ENCODE measurements at places on chromosomes 12 and 14.

- peak; percentile 76 for DNase-seq
Measured at GRCh38 chr12:95548056-95548538, 3.2 kb downstream of the USP44 start.

DNA sequence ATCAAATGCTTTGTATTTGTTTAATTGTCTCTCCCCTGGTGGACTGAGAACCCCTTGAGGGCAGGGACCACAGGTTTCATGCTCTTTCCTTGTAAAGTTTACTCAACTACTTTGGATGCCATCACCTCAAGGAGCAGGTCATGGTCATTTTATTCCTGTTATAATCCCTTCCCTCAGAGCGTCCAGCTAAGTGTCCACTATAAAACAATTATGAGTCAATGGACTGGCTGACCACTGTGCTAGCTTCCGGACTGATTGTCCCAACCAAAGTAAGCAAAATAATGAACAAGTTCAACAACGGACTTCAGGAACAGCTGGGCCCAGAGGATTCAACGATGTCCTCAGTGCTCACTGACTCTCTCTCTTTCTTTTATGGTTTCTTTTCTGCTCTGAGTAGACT lies 18.2 kb downstream of the AK7 start:
- DNase-seq, result no peak

GRCh38 chr14:101791919-101792572 lies 30.5 kb downstream of the PPP2R5C start:
- no peak for DNase-seq

DNA sequence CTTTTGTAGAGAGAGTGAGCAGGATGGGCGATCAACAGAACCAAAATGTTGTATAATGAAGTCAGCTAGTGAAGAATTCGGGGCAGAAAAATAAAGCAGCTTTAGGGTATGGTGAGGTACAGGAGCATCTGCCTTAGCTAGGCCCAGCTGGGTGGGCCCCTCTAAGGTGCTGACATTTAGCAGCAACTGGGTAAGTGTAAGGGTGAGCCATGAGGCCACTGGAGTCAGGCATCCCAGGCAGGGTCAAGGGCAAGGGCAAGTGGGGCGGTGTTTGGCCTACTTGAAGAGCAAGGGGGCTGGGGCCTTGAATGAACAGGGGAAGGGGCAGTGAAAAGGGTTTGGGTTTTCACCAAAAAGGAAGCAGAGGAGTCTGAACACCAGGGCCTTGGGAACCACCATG lies 583.6 kb downstream of the BCL11B start:
- no peak for DNase-seq

DNA sequence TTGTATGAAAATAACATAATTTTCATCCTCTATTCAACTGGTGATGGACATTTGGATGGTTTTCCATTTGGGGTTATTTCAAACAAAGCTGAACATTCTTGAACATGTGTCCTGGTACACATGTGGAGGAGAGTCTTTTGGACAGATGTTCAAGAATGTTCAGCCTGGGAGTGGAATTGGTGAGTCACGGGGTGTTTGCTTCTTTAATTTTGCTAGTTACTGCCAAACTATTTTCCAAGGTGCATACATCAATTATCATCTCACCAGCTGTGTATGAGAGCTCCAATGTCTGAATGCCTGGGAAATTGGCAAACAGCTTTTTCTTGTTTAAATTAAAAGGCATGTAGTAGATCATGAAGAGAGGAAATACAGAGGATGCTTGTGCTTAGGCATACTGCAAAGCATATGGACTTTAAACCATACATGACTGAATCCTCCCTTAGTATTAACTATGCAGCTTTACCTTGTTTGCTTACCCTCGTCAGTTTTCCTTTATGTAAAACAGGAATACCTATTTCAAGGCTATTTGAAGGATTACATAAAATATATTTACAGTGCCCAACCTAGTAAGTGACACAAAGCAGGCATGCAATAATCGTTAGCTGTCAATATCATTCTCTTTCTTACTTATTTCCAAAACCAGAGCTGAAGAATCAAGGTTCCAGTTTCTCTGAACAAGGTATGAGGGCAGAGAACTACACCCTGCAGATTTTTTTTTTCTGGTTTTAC lies 152.1 kb downstream of the ITPR2 start:
- no peak for DNase-seq

GRCh38 chr14:55329999-55330710 lies 58.9 kb downstream of the FBXO34 start:
- no peak for DNase-seq

- DNase-seq, result no peak
Measured at GRCh38 chr12:76303989-76304460, 44.2 kb downstream of the BBS10 start.

DNA sequence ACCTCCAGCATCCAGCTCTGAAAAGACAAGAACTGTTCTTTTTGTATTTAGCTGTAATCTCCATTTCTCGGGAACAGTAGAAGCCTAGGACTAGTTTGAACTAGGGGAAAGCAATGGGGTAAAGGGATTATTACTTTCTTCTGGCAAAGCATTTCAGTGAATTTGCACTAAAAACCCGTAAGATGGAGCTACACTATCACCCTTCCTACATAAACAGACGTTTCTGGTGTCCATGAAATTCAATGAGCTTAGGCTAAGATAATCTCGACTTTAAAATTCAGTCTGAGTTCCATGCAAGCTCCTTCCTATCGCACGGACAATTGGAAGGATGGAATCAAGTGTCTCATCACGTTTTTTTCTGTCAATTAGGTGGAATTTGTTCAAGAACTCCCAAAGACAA lies 24.0 kb downstream of the ACSM4 start:
- no peak for DNase-seq

GRCh38 chr12:100545092-100545491 lies 28.4 kb upstream of the GAS2L3 start:
- no peak for DNase-seq

- DNase-seq, result no peak
Measured at GRCh38 chr12:29521951-29522350, 24.5 kb upstream of the OVCH1 start.

- no peak for DNase-seq
Measured at GRCh38 chr12:508795-509194, 49.1 kb downstream of the B4GALNT3 start.

DNA sequence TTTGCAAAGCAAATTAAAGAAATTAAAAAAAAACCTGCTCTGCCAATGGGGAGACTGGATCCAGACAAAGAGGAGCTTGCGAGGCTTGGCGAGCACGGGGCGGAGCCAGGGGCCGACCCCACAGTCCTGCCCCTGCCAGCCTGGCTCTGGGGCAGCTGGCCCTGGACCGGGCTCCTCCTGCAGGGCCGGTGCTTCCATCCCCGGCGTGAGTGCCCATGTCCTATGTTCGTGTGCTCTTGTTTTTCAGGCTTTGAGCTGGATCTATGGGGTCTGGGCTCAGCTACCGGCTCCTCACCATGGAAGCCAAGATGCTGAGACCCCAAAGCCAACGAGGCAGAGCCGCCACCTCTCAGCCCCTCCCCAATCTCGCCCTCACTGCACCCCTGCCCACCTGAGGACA lies 176.8 kb downstream of the KIF26A start:
- DNase-seq, result peak; percentile 26

DNA sequence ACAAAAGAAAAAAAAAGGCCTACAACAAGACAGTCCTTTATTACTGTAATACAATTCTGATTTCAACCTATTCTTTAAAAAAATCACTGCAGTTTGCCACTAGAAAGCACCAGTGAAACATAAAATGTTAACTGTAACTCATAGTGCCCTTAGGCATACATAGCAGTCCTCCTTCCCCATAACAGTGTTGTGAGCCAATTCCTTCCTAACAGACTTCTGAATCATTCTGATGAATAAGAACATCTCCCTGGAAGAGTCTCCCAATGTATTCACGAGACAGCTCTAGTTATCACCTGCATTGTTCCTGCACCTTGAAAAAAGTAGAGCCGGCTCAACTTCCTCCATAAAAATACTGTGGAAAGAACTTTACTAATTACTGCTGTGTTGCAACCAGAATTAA lies 213.6 kb upstream of the FSCB start:
- no peak for DNase-seq
